Karpas-422 (cell line): ENCODE measurements at places on chromosomes 2 and 18.

DNA sequence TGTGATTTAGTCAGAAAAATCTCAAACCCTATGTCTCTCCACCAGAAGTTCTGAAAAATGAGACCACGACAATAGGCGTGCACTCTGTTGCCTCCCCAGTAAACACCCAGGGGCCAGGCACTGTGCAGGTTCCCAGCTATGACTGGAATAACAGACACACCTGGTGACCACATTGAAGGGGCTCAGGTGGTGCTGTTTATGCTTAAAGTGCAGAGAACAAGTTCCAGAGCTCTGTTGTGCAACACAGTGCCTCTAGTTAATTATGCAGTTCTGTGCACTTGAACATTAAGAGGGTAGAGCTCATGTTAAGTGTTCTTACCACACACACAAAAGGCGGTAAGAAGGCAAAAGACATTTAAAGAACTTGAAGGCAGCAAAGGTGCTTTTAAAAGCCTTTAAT lies 52.6 kb upstream of the AFF3 start:
- no peak for DNase-seq

DNA sequence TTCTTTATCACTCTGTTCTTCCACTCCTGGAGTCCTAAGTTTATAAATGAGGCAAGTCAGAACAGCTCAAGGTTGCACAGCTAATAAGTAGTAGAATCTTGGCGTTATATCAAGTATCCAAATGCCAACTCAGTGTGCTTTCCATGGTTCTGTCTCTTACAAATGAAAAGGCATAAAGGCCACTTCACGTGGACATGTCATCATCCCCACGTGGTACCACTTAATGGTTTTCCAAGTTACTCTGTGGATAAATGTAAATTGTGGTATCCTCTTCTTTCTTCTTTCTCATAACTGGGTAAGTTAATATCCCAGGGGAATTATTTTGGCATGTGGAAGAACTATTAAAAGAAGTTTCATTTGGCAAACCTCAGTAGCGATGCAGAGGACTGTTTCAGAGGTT lies 131.5 kb upstream of the L3MBTL4 start:
- DNase-seq: no peak

DNA sequence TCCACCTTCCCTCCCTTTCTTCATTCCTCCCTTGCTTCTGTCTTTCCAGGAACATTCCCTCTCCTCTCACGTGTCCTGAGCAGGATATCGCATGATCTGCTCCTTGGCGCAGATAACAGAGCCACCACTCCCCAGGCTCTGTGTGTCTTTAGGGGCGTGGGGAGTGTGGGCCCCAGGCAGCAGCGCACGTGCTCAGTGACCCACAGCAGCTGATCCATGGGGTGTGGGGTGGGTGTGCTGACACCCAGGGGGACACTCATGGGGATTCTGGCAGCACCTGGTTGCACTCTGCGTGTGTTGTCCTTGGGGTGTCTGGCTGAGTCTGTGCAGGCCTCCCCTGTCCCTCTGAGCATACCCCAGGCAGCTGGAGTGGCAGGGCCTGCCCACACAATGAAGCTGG lies 9.9 kb upstream of the FOSL2 start:
- DNase-seq: no peak

- DNase-seq: no peak
Observed at GRCh38 chr2:230053753-230054478, 14.8 kb downstream of the SLC16A14 start.

DNA sequence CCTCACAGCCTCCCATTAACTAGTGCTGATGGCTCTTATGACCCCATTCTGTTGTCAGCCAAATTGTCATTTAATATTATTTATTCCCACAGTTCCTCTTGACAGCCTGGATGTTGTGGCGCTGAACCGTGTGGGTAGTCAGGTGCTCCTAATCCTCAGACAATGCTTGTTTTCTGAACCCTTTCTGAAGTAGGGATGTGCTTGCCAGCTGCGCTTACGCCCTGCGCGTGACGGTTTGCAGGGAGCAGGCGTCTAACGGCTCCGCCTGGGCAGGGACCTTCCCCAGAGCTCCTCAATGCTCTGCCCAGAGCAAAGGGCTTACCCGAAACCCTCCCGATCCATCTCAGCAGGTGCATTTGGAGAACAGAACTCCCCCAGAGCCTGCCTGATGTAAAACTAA lies 358.2 kb upstream of the MYT1L start:
- no peak for DNase-seq

DNA sequence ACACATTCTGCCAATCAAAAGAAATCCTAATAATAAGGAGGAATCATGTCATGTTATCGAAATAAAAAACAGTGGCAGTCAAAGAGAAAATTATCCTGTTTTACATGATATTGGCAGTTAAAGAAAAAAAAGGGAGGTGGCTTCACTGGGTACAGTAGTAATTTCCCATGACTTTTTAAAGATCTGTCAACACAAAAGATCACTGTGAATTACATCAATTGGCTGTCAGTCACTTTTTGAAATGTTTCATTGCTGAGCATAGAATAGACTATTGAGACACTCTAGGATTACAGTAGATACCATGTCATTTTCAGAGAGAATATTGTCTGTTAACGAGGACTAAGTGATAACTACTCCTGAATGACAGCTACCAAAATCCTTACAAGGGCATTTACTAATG lies 335.7 kb upstream of the CYP26B1 start:
- no peak for DNase-seq

GRCh38 chr18:74715306-74715705 lies 117.6 kb downstream of the ZNF407 start:
- DNase-seq: no peak

DNA sequence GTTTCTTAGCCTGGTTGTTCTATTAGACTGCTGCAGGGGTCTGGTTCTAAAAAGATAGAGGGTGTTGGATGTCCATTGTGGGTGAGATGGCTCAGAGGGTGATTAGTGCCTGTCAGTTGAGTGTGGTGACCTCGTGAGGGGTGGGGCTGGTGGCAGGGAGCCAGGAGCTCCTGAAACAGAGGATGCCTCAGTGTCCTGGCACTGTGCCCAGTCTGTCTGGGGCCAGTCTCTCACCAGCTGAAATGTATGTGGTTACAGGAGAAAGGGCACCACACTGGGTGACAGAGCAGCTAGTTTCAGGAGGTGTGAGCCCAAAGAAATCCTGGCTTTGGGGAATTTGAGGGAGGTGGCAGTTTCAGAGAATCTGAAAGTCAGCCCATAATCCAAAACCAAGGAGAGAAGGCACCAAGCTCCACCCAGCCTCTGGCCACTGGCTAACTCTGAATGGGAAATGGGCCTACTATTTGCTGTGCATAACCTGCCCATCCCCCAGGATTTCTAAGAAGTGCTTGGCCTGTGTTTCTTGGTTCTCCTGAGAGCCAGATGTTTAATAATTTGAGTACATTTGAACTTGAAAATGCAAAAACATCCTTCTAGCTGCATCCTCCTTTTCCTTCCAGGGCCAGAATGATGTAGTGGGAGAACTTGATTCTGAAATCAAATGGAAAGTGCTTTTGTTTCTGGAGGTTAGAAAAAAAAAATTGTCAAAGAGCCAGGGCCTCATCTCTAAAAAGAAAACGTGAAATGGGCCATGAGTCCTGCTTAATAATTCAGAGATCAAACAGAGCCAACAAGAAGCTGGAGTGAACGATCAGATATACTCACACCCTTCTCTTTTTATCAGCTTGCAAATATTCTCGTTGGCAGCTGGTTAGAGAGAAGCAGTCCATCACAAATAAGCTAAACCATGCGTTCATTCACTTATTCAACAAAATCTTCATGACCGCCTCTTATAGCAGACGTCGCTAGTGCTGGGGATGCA lies 92.3 kb downstream of the B3GNT2 start:
- no peak for DNase-seq

DNA sequence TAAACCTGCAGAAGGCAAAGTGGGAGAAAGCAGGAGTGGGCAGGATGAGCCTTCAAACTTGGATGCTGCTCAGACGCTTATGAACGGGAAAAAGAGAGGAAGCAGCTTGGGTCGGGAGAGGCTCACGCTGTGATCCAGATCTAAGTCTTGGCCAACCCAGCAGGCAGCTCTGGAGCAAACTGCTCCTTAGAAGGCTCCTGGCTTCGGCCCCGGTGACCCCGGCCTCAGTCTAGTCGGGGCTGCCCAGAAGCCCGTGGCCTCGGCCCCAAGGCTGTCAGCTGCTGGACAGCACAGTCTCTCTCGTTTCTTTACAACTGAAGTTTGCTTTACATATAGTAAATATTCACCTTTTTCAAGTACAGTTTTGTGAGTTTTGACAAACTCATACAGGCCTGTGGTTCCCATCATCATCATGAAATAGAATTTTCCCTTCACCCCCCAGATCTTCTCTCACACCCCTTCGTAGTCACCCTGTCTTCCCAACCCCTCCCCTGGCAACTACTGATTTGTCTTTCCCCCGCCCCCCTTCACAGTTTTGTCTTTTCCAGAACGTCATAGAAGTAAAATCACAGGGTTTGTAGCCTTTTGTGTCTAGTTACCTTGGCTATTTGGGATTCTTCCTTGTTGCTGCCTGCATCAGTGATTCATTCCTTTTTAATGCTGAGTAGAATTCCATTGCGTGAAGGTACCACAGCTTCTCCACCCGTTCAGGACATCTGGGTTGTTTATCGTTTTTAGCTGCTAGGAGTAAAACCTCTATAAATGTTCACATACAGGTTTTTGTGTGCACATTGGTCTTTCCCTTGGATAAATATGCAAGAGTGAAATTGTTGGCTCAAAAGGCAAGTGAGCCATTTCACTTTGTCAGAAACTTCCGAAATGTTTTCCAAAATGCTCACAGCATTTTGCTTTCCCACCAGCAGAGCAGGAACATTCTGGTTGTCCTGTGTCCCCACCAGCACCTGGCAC lies 35.1 kb downstream of the MYO7B start:
- no peak for DNase-seq

DNA sequence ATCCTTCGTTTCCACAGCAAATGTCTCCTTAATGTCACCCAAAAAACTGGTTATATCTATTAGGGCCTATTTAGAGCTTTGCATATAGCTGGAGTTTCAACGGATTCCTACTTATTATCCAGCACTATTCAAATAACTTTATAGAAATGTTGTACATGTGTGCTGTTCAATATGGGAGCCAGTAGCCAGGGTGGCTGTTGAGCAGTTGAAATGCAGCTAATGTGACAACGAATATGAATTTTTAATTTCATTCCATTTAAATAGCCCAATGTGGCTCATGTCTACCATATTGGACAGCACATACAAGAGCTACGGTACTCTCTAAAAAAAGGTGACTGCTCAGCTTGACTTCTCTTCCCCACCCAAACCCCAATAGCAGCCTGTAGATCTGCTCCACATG lies 2.4 kb downstream of the APOB start:
- no peak for DNase-seq

DNA sequence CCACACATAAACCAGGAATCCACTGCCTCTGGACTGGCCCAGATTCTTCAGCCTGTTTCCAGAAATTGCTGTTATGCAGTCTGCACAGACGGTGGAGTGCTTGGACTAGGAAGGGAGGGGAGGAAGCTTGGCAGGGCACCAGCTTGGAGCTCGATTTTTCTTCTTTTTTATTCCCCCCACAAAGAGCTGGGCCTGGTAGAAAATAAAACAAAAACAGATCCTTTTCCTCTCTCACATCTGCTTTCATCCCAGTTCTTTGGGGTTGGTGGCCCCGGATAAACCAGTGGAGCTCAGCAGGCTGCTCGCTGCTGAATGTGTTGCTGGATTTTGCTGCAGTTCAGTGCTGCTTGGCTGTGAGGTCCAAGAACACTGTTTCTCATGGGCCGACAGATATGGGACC lies 16.0 kb downstream of the LRRTM1 start:
- no peak for DNase-seq

GRCh38 chr2:205563646-205564045 lies 118.7 kb upstream of the NRP2 start:
- DNase-seq: peak; percentile 73

DNA sequence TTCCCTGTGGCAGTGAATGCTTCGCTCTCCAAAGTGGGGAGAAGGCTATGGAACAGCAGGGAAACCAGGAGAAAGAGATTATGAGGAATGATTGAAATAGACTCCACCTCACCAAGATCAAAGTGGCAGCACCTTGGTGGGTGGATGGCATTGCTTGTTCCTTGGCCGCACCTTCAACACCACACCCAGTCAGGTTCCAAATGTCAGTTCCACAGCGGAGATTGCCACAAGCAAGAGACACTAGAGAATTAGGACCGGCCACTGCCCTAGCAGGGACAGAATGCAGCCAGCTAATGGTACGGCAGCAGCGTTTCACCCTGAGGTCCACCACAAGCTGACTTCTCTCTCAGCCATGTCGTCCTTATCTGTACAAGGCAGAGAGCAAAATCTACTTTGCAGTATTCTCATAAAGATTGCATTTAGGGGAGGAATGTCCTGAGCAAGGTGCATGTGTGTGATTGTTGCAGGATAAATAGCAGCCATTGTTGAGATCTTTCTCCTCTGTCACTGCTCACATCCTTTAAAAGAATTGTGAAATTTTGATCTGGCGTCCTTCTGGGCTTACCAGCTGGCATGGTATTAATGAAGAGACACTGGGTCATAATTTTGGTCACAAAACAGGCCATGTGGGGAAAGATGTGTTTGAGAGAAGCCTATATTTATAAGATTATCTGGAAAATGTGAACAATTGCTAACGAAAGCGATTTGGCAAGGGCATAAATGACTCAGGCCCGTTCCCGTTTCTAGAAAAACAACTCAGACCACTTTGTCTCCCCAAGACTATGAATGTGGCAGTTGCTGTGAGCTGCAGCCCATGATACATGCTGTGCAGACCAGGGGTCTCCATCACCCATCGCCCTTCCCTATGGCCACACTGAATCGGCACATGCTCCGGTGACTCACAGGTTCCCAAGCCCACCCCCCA lies 228.6 kb upstream of the ID2 start:
- DNase-seq: no peak

DNA sequence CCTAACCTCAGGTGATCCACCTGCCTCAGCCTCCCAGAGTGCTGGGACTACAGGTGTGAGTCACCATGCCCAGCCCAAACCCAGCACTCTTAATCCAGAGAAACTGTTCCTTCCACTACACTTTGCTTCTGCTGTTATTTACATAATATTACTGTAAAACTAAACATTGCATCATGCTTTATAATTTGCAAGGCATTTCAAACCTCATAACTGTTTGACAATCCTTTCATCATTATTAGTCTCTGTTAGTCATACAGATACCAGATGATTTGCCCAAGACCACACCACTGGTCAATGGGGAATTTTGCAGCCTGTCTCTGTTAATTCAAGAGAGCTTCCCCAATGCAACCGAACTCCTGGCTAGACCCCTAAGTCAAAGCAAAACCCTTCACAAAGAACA lies 338.3 kb downstream of the ALK start:
- DNase-seq: no peak

DNA sequence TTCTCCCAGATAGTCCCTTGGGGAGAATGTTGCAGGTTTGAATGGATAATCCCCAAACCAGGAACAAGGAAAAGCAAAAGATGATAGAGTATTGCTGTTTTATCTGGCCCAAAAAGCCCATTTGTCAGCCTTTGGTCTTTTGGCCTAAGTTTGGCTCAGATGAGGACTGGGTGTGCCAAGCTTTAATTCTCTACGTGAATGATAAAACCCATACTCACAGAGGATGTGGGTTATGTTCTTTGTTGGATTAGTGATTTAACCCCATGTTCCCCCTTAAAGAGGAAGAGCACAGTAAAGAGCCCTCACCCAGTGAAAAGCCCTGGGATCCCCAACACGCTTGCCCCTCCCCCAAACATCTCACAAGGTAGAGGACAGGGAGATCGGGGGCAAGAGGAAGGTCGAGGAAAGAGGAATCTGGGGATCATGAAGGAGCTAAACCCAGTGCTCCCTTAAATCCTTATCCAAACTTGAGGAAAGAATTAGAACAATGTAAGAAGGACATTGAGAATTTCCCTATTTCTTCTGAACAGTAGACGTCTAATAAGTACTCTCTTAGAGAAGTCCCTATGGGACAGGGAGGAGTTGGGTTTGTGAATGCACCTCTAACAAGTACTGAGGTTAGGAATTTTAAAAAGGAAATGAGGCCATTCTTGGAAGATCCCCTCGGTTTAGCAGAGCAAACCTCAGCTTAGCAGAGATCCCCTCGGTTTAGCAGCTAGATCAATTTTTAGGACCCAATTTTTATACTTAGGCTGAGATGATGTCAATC lies 105.0 kb downstream of the HIBCH start:
- DNase-seq: no peak
